ENCODE measurements at places on chromosomes 2 and 18.

DNA sequence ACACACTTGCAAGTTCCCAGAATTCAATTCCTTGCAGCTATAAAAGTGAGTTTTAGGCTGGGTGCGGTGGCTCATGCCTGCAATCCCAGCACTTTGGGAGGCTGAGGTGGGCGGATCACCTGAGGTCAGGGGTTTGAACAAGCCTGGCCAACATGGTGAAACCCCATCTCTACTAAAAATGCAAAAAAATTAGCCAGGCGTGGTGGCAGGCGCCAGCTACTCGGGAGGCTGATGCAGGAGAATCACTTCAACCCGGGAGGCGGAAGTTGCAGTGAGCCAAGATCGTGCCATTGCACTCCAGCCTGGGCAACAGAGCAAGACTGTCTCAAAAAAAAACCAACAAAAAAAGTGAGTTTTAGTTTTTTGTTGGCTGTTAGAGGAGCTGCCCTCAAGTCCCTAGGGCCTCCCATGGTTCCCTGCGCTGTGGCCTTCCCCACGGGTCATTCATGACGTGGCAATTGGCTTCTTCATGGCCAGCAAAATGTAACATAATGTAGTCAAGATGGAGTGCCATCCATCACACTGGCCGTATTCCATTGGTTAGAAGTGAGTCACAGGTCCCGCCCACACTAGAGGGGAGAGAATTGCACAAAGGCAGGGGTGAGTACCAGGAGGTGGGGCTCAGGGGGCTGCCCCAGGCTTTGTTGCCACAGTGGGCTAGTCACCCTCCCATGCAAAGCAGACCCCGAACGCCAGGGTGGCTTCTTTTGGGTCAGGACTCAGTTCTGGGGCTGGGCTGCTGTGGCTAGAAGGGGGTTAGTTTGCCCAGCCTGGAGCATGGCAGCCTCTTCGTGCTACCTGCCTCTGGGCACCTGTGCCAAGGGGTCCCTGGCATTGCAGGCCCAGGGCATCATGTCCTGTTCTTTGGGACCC, 37.7 kb upstream of the INHBB start:
- DNase-seq, result no peak

DNA sequence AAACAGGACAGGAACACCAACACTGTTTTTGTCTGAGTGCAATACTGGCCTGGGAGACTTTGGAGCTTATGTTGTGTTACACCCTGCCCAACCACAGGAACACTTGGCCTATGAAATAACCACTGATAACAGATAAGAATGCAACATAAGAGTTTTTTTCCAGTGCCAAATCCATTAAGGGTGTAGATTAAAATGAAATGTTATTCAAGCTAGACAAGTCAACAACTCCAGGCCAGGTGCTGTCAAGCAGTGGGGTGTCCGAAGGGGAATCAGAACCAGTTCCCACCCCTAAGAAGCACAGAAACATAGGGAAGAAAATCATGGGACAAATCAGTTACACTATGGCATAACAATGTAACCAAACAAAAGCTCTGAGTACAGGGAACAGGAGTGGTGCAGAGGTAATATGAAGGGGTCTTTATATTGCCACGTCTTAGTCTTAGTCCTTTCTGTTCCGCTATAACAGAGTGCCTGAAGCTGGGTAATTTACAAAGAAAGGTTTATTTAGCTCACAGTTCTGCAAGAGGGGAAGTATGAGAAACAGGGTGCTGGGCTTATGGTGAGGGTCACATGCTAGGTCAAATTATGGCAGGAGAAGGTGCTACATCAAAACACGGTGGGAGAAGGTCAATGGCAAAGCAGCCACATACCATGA, 3.8 kb downstream of the AFG3L2 start:
- DNase-seq, result no peak

GRCh38 chr2:96869281-96869821, 529 bp downstream of the SEMA4C start:
- DNase-seq, result no peak

- no peak for DNase-seq
Observed at GRCh38 chr2:235140801-235141081, 188.9 kb downstream of the SH3BP4 start.

GRCh38 chr18:52130624-52131301, 209.2 kb upstream of the DCC start:
- DNase-seq, result no peak

DNA sequence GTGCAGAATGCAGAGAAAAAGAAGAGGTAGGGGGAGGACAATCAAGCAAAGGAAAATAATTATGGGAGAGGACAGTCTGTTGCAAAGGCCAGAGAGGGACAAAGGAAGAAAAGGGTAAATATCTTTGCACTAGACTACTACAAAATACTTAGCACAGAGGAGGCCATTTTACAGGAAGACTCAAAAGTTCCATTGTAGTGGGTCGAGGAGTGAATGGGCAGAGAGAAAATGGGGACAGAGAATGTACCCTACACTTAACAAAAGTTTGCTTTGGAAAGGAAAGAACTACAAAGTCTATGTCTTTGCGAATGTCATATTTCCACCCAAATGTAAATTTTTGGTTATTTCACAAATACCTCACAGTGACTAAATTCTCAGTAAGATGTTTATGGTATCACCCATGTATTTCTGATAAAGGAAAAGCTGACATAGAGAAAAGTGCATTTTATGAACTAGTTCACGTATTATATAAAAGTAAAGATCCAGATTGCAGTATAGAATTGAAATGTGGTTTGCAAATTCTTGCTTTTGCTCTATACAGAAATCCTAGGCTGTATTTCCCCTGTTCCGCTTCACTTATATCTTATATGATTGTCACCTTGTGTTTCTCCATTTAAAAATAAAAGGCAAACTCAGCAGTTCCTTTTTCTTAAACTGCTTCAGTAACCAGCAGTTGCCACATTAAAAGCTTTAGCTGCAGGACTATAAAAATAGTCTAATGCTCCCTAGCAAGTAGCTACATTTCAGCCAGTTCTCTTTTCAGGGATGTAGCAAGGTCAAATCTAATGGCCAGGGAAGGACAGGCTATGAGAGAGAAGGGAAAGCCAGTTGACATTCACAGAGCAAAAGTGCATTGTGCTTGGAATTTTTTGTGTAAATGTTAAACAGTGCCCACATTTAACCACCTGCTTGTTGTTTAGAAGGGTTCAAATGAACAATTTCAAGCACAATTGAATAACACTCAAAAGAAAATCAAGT, 79.7 kb upstream of the CYTIP start:
- no peak for DNase-seq

DNA sequence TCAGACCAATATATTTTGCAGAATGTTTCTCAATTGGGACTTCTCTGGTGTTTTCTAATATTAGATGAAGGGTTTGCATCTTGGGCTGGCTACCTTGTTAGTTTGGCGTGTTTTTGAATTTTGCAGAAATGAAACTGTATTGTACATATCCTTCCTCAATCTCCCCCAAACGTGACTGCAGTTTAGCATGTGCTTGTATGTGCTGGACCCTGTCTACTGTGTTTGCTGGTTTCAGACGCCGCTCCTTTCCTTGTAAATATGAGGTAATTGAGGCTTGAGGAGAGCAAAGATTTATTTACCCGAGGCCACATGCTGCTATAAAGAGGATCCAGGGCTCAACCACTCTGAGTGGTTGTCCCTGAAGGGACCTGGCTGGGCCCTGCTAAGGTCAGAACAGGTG, 57.2 kb downstream of the NGEF start:
- DNase-seq, result no peak

GRCh38 chr18:57231864-57232263, 85.0 kb downstream of the BOD1L2 start:
- no peak for DNase-seq

GRCh38 chr2:105403241-105403782, 4.5 kb upstream of the FHL2 start:
- DNase-seq, result no peak

DNA sequence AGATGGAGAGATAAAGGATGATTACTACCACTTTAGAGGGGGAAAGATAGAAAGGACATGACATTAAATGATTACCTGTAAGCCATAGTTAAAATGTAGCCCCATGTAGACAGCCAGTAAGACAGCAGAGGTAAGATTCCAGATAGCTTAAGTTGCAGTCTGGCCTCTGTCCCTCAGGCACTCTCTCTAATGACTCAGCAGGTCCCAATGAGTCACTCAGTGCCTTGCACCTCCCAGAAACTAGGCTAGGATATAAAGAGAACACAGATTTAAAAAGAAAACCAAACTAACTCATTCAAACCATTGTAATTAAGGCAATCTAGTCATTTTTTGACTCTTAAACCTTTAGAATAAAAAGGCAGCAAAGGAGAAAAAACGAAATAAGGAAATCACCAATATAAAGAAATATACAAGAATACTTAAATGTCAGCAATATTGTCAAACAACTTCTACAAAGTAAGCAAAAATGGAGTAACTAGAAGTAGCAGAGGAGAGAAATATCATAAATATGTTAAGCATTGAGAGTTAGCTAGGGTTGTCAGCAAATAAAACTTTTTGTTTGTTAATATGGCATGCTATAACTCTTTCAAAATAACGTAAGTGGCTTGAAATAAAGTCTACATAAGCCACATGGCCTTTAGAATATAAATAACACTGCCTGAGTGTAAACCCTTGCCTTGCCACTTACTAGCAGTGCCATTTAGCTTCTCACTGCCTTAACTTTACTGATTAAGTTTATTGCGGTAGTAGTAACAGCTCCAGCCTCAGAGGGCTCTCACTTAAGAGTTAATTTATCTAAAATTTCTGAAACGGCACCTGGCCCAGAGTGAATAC, 48.5 kb downstream of the SOCS6 start:
- DNase-seq, result no peak

DNA sequence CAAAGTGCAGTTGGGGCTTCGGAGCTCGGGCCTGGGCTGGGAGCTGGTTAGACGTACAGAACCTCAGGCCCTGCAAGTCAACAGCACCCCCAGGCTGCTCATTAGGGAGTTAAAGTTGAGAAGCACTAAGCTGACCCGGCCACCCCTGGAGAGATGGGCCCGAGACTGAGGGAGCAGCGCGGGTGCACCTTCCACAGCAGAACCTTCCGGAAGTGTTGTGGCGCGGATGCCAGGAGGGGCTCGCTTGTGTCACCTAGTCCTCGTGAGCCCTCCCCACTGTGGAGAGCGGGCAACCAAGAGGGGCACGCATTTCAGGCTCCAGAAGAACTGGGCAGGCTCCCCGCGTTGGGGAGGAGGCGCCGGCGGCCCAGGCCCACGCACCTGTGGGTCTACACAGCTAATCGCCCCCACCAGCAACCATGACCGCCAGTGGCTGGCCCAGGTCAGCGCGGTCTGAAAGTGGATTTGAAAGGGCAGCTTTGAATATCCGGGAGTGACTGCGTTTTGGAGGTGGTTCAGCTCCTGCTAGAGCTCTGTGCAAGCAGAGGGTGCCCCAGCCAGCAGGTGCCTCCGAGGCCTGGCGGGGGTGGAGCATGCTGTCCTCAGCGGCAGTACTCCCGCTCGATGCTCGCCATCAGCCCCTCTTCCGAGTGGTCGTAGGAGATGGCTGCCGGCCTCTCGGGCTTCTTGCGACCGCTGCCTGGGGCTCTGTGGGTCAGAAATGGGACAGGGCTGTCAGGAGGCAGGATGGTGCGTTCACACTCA, 15.1 kb downstream of the KLF11 start:
- no peak for DNase-seq

DNA sequence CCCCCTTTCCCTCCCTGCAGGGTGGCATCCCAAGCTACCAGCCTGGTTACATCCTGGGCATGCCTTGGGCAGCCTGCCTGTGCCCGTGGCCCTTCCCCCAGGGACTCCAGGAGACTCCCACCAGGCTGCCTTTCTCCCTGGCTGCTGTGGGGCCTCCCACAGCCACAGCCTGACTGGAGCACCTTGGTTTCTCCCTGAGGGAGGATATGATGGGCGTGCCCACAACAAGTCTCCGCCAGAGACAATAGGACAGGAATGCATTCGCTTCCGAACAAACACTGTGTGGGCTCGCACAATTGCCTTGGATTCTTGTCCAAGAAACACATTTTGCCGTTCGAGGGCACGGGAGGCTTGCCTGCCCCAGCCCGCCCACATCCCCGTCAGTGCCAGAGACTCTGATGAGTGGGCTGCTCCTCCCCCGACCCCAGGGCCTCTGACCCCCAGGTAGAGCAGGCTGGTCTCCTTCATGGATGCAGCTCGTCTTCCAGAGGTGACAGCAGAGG, 102.1 kb downstream of the SMAD7 start:
- no peak for DNase-seq

- DNase-seq, result no peak
Observed at GRCh38 chr18:55302167-55302833, 285.7 kb downstream of the TCF4 start.

DNA sequence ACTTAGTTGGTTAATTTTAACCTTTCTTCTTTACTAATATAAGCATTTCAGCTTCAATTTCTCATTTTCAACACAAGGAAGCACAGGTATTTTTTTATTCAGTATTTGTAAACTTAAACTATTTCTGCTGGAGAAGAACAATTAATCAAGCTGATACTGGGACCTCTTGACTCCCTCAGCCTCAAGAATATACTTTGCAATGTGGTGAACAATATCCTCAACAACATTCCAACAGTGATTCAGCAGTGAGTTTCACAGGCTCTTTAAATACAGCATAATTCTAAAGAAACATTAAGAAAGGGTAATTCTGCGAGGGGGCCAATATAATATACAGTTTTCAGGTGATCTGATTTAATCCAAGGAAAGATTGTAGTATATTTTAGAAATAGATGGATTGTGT, 10.0 kb downstream of the RAPGEF4 start:
- DNase-seq, result no peak

DNA sequence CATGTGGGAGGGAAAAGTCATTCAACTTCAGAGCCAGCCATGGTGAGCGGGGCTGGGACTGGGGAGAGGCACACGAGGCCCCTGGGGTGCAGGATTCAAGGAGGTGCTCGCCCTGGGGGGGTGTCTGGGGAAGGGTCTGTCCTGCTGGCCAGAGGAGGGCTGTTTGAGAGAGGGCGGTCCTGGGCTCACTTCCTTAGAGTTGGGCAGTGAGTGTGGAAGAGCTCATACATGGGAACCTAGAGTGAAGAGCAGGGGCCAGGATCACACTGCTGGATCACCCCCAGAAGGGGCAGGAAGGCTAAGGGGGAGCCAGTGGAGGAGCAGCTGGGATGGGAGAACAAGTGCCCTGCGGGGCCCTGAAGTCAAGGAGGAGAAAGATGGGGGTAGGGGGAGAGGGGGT, 6.5 kb downstream of the SH3BP4 start:
- no peak for DNase-seq

DNA sequence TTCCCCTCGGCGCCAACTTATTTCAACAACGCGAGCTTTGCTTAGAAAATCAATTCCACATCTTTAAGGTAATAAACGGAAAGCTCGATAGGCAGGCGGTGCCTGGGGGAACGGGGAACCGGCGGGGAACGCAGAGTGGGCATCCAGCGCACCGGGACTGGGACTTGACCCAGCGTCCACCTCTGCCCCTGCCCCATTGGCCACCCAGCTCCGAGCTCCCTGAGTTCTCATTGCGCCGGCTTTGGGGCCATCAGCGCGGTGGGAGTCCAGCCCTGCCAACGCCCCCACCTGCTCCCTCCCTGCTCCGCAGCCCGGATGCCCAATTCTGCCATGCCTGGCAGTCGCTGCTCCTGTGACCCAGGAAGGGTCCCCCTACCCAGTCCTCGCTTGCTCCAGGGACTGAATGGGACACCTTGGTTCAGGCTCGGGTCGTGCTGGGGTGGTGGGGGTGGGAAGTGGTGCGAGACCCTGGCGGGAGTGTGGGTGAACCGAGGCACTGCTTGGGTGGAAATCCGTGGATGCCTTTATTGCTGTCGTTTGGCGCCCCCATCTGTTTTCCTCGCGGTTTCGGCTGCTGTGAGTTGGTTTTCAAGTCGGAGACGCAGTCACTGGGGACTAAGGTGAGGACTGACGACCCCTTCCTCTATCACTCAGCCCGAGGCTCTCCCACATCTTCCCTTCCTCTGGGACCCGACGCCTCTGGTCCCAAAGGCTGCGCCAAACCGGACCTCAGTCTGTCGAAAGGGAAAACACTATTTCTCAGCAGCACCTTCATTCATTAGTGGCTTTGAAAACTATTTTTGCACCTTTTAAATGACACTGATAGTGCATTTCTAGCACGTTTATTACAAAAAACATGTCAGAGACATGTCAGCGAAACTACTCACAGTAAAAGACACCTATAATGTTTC, 2.4 kb upstream of the EVX2 start:
- no peak for DNase-seq
